NK-92 treated with Interleukin-12 subunit alpha and Interleukin-12 subunit beta, amount 100 ng/mL, for 24 hours (cell line): ENCODE measurements at places on chromosomes 3 and 15.

DNA sequence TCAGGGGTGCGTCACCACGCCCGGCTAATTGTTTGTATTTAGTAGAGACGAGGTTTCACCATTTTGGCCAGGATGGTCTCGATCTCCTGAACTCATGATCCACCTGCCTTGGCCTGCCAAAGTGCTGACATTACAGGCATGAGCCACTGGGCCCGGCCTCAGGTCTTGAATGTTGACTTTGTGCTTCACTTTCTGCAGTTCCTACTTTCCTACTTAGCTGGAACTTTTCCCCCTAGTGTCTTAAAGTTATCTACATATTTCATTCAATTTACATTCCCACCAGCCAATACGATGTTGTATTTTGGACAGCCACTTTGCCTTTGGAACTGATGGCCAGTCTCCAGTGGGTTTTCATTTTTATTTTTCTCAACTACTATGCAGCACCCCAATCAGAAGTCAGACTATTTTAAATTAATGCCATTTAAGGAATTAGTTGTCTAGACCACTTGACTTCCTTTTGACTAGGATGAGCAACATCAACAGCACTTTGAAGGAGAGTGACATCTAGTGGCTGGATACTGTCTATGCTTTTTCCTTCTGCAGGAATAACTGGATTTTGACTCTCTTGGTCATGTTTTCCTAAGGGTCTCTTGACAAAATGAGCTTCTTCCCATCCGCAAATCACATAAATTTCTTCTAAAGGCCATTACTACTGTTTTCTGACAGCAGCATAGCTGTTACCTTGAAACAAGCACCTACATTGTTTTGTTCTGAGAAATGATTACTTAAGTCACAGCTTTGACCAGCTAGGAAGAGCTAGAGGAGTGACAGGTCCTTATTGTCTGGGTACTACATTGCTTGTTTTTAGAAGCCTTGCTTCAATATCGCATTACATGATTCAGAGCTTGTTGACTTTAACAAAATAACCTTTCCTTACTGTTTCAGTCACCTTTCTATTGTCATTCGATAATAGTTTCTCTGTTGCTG lies 140.2 kb downstream of the ITPR1 start:
- DNase-seq = no peak

- DNase-seq = no peak
These were observed 618.2 kb upstream of the ZNF717 start for GRCh38 chr3:76403556-76403955.

- DNase-seq = no peak
These were observed 119.9 kb downstream of the PDZRN3 start for GRCh38 chr3:73504852-73505251.

DNA sequence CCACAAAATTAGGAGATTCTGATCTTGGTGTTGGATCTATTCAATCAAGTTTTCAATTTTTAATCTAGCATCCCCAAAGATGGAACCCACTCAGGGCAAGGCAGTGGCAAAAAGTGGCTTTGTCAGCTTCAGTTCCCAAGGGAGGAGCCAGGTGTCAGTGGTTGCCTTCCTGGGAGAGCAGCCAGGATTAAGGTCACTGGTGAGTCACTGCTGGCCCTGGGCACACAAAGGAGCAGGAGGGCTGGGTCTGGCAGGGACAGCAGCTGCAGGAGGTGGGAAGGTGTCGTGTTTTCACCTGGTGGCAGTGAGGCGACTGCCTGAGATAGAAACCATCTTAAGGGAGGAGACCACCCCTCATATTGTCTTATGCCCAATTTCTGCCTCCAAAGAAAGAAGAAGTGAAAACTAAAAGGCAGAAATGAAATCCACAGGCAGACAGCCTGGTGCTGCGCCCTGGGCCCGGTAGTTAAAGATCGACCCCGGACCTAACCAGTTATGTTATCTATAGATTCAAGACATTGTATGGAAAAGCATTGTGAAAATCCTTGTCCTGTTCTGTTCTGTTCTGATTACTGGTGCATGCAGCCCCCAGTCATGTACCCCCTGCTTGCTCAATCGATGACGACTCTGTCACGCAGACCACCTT lies 5.9 kb upstream of the KLHL25 start:
- DNase-seq = no peak

- DNase-seq = no peak
These were observed 209.5 kb downstream of the ZIC1 start for GRCh38 chr3:147618691-147619090.

DNA sequence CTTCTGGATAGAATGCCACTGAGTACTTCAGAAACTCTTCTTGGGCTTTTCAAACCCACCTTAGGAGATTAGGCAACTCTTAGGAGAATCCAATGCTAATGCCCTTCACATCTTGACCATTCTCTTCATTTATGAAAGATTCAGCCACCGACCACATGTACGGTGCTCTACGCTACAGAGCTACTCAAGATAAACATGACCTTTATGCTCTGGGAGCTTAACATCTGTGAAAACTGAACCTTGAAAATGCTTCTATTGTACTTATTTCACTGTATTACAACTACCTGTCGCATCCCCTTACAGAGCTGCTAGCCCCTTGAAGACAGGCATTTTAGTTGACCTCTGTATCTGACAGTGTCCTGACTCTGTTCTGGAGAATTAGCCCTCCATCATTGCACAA lies 19.5 kb upstream of the ARRDC4 start:
- DNase-seq = no peak

GRCh38 chr3:24235121-24235520 lies 259.5 kb downstream of the THRB start:
- no peak for DNase-seq

GRCh38 chr15:62089616-62090015 lies 22.8 kb downstream of the C2CD4A start:
- no peak for DNase-seq

DNA sequence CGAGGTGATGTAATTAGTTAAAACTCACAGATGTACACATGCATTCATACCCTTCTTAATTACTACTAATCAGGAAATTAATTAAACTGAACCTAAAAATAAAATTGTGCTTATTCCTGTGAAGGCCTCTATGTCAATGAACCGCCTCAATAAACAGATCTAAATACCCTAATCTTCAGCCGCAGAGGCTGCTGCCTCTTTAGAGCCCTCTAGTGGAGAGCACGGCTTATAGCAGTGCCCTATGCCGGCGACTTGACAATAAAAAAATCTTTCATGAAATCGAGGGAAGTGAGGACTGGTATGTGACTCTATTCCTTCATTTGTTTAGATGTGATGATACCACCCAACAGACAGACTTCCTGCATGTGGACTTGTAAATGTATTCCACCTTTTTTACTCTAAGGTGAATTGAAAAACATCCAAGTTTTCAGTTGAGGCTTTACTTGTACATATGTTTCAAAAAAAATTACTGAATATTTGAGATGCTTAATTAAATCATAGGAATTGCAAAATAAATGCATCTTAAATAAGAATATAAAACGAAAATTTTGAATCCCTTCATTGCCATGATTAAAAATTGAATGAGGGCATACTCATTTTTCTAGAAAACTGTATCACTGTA lies 8.3 kb upstream of the EPHA3 start:
- DNase-seq = peak; percentile 14

DNA sequence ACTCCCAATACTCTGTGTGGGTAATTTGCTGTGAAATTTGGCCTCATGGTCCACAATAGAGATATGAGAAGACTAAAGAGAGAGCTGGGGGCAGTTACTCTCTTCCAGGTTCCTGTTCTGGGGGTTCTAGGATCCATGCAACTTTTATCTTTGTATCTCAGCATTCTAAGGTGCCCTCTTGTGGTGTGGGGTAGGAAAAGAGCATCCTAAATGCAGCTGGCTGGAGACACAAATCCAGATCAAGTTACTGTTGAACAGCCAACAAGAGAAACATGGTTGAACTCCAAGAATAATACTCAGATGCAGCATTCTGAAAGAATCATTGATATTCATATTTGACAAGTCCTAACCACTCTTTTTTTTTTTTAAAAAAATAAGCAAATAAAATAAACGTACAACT lies 238.2 kb downstream of the GREM1 start:
- DNase-seq = no peak

- no peak for DNase-seq
These were observed 40.1 kb upstream of the NECTIN3 start for GRCh38 chr3:111031538-111031937.

DNA sequence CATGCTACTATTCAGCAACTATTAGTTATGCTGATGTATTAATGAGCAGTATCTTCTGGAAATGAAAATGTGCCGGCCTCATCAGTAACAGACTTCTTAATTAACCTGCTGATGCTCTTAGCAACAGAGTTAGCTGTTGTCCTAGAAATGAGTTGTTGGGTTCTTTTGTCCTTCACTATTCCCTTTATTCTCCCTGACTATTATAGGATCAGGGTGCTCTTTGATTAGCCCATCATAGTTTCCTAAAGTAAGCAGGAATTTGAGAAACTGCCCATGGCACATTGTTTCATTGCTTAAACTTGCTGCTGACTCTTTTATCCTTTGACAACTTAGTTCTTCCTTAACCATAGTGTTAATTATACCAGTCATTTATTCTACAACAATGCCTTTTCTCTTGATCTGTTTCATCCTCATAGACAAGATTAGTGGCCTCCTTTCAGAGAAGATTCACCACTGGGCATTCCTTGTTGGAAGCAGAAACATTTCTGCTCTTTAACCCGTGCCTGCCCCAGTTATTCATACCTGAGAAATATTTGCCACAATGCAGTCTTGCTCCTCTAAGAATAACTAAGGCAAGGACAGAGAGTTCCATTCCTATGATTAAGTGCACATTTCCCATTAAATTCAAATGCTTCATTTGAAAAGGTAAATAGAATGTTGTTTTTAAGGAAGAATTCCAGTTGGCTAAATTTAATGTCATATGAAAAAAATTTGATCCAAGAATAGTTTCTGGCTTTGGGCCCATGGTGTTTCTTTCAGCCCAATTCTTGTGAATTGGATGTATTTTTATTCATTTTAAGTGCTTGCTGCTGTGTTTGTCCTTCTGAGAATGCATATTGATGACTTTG lies 573.3 kb upstream of the TBL1XR1 start:
- DNase-seq = no peak

DNA sequence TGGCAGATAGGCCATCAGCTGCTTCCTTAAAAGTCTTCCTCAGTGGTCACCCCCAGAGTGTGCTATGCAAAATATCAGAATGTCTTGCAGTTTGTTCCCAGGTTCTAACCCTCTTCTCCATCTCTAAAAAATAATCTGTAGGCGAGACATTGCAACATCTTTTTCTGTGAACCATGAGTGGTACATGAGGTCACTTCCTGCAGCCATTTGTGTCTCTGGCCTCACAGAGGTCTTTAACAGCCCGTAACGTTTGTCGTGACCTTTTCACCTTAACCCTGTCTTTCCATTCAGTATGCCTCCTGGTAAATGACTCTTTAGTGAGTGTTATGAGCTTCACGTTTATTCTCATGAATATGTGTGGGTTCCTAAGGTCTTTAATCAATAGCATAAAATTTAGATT lies 145.4 kb downstream of the KLHL25 start:
- peak; percentile 61 for DNase-seq

DNA sequence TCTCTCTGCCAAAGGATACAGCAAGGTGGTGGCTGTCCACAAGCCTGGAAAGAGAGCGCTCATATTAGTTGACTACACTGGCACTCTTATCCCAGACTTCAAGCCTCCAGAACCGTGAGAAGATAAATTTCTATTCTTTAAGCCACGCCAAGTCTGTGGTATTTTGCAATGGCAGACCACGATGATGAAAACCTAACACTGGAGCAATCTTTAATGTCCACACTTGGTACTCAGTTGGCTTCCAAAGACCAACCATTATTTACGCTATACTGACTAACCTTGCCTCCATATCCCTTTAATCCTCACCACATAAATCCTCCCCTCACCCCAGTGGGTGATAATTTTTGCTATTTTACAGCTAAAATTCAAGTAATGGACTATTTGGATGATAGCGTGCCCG lies 16.9 kb upstream of the LACTB start:
- DNase-seq = no peak

- no peak for DNase-seq
These were observed 4.1 kb upstream of the TM4SF4 start for GRCh38 chr3:149470381-149470780.

- no peak for DNase-seq
These were observed 52.2 kb downstream of the RYK start for GRCh38 chr3:134198414-134198813.

DNA sequence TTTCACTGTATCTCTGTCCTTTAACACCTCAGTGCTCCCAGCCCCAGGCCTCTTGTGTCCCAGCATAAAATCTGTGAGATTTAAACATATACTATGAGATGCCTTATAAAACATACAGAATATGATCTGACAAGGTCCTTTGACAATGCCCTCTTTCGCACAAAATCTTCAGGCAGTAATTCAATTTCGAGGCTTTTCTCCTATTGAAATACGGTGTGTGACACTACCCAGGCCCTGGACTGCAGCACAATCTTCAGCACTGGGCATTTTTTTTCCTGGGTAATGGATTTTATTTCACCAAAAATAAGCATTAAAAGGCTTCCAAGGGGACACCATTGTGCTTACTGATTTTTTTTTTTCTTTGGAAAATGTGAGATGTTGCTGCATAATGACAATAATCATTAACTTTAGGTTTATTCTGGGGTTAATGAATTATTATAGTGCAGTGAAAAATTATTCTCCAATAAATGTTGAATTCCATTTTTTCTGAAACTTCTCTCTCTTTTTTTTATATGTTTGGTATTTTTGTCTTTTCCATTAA lies 40.9 kb upstream of the FAM3D start:
- no peak for DNase-seq

DNA sequence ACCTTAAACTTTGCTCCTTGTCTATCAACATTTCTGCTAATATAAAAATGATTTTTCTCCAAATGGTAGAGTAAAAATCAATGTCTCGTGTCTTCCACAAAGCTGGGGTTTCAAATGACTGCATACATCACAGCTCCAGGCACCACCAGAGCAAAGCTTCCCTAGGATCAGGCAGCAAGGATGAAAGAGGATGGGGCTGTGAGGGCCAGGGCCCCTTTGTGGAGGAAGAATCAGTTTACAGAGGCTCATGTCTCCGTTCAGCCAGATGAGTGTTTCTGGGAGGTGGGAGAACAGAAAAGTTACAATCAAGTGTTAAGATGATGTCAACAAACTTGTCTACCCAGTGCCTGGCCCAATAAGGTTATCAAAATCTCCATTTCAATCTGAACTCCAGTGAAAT lies 105.5 kb downstream of the BDH1 start:
- no peak for DNase-seq
